ENCODE measurements at places on chromosomes 5 and 9. TPM values are rescaled to one million over a fixed set of nuclear protein-coding genes. Genes with fewer than 3 reads are reported as not detected.

DNA sequence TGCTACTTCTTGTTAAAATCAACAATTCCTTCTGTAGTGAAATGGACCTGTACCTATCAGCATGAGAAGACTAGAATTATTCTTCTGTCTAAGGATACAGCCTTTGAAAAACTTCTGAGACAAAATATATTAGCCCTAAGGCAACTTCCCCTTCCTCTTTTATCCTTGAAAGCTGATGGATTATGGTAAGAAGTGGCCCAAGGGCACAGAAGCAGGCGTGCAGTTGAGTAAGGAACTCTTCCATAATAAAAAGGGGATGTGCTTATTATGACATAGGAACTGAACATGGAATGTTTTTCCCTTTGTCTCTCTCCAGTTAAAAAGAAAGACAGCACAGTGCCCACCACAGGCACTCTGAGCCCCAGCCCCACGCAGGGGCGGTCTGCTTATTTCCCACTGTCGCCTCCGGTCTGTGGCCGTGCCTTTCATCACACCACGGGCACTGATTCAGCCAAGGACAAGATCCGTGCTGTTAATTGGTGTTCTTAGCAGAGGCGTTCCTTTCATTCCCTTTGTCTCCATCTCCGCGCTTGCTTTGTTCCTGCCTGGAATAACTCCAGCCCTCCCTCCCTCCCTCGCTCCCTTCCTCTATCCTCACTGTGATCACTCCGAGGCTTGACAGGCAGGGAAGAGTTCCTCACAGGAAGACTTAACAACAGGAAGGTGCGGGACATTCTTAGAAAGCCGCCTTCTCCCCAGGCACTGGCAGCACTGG lies 135.9 kb upstream of the OTULINL start:
- no peak for DNase-seq

PCDHGC5 gene
- polyA plus RNA-seq = 0.22 TPM

DNA sequence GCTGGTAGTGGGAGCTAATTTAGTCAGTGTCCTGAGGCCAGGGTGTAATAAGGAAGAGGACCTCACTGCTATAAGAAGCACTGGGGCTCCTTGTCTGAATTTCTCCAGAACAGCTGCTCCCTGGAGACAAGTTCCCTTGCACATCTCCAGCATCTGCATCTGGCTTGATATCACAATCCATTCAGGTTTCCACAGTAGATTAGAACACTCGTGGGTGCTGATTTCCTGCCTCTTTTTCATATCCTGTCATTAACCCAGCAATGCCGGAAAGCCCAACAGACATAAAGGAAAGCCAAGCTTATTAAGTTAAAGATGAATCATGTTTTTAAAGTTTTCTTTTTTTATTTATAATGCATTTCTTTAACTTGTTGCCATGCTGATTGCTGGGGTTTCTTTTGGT lies 232.3 kb upstream of the WWC1 start:
- DNase-seq = no peak

DNA sequence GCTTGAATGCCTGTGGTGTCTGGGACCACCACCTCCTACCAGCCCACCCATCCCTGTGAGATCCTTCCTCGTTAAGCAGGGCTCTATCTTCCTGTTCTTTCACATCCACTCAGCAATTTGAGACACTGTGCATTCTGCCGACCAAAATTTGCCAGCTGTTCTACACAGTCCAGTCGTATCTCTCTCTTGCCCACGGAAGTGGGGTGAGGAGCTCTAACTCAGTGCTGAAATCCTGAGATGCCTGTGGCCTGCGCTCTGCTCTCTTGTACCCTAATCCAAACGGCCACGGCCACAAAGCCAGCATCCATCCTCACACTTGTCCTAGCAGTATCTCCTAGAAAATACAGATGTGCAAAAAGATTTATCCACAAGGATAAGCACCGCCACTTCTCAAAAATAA lies 97.9 kb downstream of the MVB12B start:
- no peak for DNase-seq

DNA sequence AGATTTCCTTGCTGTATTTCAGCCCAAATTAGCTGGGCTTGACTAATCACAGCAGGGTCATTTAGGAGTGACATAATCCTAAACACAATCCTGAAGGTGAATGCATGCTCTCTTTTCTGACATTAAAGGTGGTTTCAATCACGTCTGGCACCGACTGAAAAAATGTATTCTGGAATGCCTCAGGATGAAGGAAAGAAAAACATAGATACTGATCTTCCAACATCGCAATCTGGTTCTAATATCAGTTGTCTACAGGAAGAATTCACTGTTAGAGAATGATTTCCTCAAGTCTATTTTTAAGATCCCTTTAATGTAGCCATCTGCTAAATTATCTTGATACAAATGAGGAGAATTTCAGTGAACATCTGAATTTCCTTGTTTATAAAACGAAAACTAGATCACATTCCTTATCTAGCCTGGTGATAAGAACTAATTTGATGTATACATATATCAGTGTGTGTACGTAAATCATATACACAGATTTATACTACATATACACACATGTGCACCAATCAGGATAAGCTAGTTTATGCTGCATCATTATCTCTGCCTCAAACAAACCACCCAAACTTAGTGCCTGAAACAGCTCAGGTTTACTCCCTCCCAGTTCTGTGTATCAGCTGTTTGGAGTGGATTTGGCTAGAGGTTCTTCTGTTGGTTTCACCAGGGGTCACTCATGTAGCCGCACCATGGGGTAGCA lies 31.3 kb upstream of the TAS2R1 start:
- no peak for DNase-seq

DNA sequence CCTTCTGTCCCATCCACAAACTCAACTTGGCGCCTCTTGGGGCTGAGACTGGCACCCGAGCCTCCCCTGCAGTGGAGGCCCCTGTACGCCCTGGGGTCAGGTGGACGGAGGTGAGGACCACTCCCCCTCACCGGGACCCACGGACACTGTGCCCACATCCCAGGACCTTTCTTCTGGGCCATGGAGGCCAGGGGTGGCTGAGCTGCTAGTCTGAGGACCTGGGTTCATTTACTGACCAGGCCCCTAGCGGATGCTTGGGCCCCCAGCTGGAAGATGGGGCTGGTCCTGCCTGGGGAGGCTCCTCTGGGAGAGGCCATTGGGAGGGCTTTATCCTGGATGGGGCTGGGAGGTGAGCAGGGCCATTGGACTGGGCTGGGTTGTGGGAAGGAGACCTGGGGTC lies 16.9 kb upstream of the SLC6A19 start:
- no peak for DNase-seq

GRCh38 chr5:77812926-77813589 lies 36.9 kb upstream of the TBCA start:
- DNase-seq = no peak

GRCh38 chr5:125093776-125094175 lies 347.3 kb upstream of the ZNF608 start:
- DNase-seq = no peak

Data from left renal cortex interstitium (tissue), 4 donors.